Mammary epithelial cell (primary cell): ENCODE measurements at places on chromosomes 4 and X. TPM values are rescaled to one million over a fixed set of nuclear protein-coding genes. Genes with fewer than 3 reads are reported as not detected.

DNA sequence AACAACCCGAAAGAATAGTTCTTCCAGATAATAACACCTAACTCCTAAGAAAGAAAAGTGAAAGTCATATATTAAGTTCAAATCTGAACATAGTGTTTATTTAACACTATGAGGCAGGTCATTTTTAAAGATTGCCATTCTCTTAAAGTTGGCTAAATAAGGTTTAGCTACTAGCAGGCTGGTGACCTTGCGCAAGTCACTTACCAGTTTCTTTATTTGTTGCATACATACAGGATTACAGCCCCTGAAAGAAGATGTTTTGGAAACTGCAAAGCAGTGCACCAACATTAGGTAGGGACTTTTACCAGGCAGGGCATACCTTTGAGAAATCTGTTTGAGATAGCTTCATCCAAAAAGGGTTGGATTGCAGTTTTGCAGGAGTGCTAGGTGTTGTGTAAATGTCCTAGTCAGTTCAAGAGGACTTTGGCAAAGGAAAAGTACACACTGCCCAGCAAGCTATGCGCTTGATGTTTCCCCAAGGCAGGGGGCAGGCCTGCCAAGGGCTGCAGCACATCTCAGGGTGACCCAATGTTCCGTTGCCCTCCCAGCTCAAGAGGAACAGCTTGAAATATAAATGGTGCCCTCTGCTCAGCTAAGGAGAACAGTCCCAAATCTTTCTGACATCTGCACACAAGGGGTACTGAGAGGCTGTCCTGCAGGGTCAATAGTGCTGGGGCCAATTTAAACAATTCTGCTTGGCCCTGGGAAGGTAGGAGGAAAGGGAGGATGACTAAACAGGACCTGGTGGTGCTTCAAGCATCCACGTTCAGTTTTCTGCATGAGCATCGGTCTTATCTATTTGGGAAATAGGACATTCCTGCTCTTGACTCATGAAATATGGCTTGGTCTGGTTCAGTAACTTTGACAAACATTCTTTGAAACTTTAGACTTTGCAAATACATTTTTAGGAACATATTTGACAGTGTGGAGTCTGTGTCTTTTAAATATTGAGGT is 130.8 kb downstream of the COL4A6 start:
- no peak for DNase-seq

GRCh38 chr4:76943790-76944189 is 5.8 kb upstream of the SEPTIN11 start:
- no peak for DNase-seq

Gene EMD
- total RNA-seq: 71.9 and 81.1 TPM in 2 replicates

- DNase-seq: peak; percentile 25
These were observed 21.3 kb downstream of the SPCS3 start for GRCh38 chr4:176340871-176341685.

DNA sequence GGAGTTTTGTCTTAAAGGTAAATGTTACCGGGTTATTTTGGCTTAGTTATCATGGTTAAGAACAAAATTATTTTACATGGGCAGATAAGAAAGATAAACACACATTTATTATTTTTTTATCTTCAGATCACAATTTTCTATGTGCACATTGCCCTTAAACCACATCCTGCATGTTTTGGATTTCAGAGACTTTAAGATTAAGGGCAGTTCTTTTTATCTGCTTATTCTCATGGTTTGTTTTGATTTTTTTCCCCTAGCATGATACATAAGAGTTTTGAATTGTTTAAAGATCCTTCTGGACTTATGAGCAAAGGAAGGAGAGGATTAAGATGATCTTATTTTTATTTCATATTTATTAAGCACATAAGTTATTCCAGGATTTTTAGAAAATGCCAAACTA is 190.1 kb upstream of the BMP3 start:
- no peak for DNase-seq

GRCh38 chrX:109643687-109644086 is 18.7 kb upstream of the KCNE5 start:
- DNase-seq: no peak

- no peak for DNase-seq
These were observed 104.7 kb upstream of the BCOR start for GRCh38 chrX:40202456-40202855.

- no peak for DNase-seq
These were observed 932.4 kb downstream of the PCDH18 start for GRCh38 chr4:136599890-136600289.

DNA sequence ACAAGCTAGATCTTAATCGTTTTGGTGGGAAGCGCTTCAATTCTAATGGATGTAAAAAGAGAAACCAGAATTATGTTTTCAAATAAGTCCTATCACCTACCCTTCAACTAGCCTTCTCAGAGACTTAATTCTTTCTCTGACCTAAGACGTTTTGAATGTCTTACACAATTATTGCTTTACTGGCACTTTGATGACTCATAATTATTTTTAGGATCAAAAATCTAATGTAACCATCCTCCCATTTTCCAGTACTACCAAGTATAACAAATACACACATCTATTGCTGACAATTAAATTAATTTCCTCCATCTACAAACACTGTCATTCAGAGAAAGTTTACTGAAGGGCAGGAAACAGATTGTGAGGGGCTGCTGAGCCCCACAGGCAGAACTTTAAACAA is 108.6 kb downstream of the PPP3CA start:
- DNase-seq: peak; percentile 42

Gene GAB1
- total RNA-seq: 14.6 and 20.7 TPM in 2 replicates

DNA sequence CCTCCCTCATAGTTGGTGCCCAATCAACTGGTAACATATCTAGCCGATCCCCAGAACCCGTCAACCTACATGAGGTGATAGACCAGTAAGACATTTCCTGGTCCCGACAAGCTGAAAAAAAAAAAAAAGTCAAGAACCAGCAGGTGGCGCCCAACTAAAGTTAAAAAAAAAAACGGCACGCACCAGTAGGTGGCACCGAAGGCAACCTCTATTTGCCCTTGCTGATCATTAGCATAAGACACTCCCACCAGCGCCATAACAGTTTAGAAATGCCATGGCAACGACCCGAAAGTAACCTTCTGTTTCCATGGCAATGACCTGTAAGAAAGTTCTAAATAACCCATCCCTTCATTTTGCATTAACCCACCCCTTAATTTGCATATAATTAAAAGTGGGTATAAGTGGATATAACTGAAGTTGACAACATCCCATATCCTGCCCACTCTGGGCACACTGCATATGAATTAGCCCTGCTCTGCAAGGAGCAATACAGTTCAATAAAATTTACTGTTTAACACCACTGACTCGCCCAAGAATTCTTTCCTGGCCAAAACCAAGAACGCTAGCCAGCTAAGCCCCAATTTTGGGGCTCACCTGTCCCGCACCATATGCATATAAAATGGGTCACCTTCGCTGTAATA is 83.9 kb upstream of the SPANXB1 start:
- peak; percentile 49 for DNase-seq

- DNase-seq: peak; percentile 11
These were observed 175.8 kb downstream of the GC start for GRCh38 chr4:71607780-71608677.

DNA sequence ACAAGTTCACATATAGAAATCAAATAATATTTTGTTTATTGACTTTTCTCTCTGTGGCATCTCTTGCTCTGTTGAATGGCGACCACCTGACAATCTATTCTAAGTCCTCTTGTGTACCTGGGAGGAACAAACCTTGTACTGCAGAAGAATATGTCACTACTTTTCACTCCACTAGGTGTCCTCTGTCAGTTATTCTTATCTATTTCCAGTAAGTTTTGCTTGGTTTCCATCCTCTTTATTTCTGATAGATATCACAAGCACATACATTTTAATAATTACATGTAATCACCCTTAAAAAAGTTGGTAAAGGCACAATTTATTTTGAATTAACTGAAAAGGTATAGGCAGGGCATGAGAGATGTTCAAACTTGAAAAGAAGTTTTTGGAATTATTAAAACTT is 238.4 kb downstream of the SNCA start:
- DNase-seq: peak; percentile 11

Gene BMP3
- not detected in 2 replicates for total RNA-seq

GRCh38 chr4:149706942-149707341 is 108.7 kb downstream of the IQCM start:
- no peak for DNase-seq

DNA sequence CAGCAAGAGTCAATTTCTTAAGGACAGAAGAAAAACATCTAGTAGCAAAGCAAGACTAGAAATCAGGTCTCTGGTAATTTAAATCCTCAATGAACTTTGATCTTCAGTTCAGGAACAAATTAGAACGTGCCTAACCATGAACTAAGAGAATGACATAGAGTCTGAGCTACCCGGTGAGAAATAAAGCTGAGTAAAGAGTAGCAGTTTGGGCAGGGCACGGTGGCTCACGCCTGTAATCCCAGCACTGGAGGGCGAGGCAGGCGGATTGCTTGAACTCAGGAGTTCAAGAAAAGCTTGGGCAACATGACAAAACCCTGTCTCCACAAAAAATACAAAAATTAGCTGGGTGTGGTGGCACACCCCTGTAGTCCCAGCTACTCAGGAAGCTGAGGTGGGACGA is 37.7 kb downstream of the ACE2 start:
- no peak for DNase-seq

- no peak for DNase-seq
These were observed 29.3 kb downstream of the CXorf58 start for GRCh38 chrX:23937100-23937499.

Gene MTMR8
- total RNA-seq: 1.6 and 2.8 TPM in 2 replicates

Gene CPLX1
- total RNA-seq: 1.1 and 1.6 TPM in 2 replicates

- DNase-seq: peak; percentile 8
These were observed 44.6 kb upstream of the MAGEC2 start for GRCh38 chrX:142249721-142250120.

- DNase-seq: peak; percentile 9
These were observed 1301.9 kb downstream of the PCDH7 start for GRCh38 chr4:32022071-32022470.

GRCh38 chr4:53507671-53508286 is 83.5 kb downstream of the LNX1 start:
- no peak for DNase-seq

Gene PRDM5
- total RNA-seq: 7.9 and 9.0 TPM in 2 replicates

DNA sequence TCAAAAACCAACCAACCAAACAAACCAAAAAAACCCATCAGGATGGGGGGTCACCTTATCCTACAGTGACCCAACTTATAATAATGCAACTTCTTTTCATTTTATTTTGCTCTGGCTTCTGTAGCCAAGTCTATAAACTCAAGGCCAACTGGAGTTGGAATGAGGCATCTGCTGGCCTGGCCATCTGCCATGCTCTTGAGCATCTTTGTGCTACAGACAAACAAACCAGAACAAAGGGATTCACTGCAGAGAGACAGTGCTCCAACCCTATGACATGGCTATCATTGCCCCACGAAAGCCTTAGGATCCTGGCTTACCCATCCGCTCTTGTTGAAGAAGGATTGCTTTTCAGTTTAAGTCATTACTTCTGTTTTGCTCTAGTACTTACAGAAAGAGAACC is 49.2 kb upstream of the SCRG1 start:
- no peak for DNase-seq
